ENCODE measurements at places on chromosomes 1 and 21. TPM values are rescaled to one million over a fixed set of nuclear protein-coding genes. Genes with fewer than 3 reads are reported as not detected.

The NVL gene
- polyA plus RNA-seq = 44.7 TPM

The KCNT2 gene
- 10.5 TPM for polyA plus RNA-seq

The PMVK gene
- 42.2 TPM for polyA plus RNA-seq

The TRIM33 gene
- polyA plus RNA-seq = 57.8 TPM

The ATP5PF gene
- polyA plus RNA-seq = 280 TPM

The CFHR3 gene
- 0.17 TPM for polyA plus RNA-seq

The LCE2C gene
- not detected for polyA plus RNA-seq

Data from right renal cortex interstitium (tissue), 3 donors.